ENCODE measurements at places on chromosomes 3 and 15.

GRCh38 chr3:87358066-87358465 is 81.7 kb upstream of the POU1F1 start:
- no peak for DNase-seq

DNA sequence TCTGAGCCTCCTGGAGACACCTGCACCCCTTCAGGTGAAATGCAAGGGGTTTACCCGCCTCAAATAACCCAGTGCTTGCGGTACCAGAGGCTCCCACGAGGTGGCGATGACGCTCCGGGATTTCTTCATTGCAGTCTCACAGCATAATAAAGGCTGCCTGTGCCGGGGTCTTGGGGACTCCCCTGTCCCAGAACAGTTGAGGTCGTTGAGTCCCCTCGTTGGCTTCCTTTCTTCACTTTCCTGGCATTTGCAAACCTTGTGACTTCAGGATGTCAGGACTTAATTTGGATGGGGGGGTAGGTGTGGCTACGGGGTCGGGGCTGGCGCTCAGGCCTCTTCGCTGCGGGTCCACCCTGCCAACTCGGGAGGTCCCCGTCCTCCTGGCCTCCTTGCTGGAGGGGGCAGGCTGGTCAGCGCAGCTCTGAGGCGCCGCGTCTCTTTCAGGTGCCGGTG is 1.3 kb downstream of the GNAT1 start:
- peak; percentile 66 for DNase-seq

DNA sequence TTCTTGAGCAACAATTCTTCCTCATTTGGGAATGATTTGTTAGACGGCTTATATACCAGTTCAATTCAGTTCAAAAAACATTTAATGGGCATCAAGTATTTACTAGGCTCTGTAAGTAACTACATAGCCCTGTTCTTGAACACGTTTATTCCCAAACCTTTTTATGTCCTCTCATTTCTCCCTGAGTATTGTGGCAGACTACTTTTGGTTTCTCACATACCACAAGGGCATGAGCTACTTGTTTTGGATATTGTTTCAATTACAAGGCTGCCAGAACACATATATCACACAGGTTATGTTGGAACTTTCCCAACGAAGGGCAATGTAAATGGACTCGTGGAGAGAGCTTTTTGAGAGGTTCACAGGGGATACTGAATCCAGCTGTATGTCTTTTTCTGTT is 363.8 kb upstream of the NAALADL2 start:
- no peak for DNase-seq

DNA sequence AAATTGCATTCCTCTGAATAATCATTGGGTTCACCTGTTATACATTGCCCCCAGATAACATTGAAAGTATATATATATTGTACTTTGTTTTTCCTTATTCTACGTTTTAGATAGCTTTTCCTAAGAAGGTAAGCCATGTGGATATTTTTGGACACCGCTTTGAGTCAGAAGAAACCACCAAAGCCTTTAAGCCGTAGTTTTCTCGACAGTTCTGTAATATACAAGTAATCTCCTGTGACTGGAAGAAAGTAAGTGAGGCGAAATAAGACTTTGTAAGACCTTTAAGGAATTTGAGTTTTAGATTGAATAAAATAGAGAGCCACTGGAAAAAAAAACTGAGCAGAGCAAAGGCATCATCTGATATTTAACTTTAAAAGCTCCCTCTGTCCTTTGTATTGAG is 1092.0 kb downstream of the DIPK2A start:
- no peak for DNase-seq

GRCh38 chr3:12884186-12884680 is 42.9 kb upstream of the RPL32 start:
- no peak for DNase-seq

- DNase-seq = no peak
Observed at GRCh38 chr3:123314359-123315270, 112.9 kb downstream of the SEC22A start.

- no peak for DNase-seq
Observed at GRCh38 chr3:188151438-188151837, 2.5 kb upstream of the LPP start.

GRCh38 chr3:194035406-194036138 is 100.4 kb upstream of the HES1 start:
- no peak for DNase-seq

- DNase-seq = no peak
Observed at GRCh38 chr15:83358972-83359564, 74.6 kb upstream of the BNC1 start.

GRCh38 chr15:68642491-68642845 is 63.7 kb downstream of the CORO2B start:
- DNase-seq = no peak

DNA sequence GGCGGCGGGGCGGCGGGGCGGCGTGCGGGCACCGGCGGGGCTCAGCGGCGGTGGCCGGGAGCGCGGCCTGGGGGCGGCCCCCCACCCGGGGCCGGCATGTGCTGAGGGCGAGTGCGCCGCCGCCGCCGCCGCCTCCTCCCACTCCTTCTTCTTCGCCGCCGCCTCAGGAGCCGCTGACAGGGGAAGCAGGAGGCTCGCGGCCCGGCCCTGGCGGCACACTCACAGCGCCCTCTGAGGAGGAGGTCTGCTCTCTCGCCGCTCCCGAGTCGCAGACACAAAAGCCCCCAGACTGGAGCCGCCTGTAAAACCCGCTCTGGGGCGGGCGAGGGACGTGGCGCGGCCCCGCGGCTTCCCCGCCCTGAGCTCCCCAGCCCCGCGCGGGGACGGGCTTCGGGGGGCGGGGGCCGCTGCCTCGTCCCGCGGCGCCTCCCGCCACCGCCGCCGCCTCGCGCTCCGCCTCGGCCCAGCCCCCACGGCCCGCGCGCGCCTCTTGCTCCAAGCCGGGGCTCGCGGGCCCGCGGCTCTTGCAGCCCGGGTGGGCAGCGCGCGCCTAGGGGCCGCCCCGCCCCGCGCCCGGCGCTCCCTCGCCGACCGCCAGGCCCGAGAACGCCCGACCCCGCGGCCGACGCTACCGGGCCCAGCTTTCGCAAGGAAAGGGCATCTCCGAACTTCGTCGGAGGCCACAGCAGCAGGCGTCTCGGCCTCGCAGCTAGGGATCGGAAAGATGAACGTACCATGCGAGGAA is at the start of gene PYGO1:
Gene PYGO1 (minus strand): TSS at position 276 of the 745 bp plus-strand sequence. CDS start 462 bp downstream, outside the sequence.
- DNase-seq = no peak

- no peak for DNase-seq
Observed at GRCh38 chr3:100753846-100754245, 44.6 kb downstream of the TFG start.

- DNase-seq = no peak
Observed at GRCh38 chr3:56998076-56998529, 62.4 kb upstream of the SPATA12 start.

DNA sequence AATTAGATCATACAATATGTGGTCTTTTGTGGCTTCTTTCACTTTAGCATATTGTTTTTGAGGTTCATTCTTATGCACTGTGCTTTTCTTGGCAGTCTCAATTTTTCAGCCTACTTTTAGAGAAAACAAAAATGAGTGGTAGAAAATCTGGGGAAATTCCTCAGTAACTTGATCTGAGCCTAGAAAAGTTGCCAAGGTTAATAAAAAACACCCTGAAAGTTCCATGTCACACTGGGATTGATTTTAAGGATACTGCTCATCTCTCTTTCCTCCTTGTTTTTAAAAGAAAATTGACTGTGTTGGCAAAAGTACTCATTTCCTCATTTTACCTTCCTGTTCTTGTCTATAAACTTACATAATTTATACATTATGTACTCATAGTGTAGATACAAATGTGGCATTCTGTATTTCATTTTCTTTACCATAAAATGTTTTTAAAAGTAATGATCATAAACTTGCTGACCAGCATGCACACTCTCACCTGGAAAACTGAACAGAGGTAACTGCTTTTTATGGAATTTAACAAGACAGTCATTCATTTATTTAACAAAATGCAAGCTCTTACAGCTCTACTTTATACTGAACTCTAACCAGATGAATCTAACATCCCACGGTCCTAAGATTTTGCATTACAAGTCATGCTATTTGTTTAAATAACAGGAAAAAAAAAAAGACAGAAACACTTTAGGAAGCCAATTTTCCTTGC is 28.6 kb upstream of the SH3BP5 start:
- no peak for DNase-seq

DNA sequence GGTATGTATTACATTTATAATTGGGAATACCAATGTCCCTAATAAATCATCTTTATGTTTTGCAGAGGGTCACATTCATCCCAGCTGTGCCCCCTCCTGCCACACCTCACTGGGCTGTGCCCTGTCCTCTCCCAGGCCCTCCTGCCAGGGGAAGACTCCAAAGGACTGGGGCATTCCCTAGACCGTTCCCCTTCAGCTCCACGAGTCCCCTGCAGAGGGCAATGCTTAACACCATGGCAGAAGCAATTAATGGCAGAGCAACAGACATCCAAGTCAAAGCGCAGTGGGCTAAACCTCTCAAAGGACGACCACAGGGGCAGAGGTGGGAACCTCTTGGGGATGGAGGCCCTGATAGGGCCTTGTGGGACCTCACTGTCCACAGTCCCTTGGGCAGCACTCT is 71.3 kb upstream of the SEC13 start:
- DNase-seq = no peak

Data from activated CD4-positive, CD25-positive, alpha-beta regulatory T cell treated with anti-CD3 and anti-CD28 coated beads, Interleukin-2, amount 50 U/mL, for 16 hours (primary cell).